ENCODE measurements at places on chromosomes 5 and 9. TPM values are rescaled to one million over a fixed set of nuclear protein-coding genes. Genes with fewer than 3 reads are reported as not detected.

MYO10 gene
- total RNA-seq: 104 TPM

SURF6 gene
- 7.6 TPM for total RNA-seq

GKAP1 gene
- total RNA-seq: 0.56 TPM

OR13F1 gene
- total RNA-seq: not detected

TAF11L5 gene
- total RNA-seq: not detected

GLDC gene
- total RNA-seq: 0.85 TPM

NUTM2G gene
- total RNA-seq: not detected

Data from regular cardiac myocyte (primary cell).